Activated CD4-positive, alpha-beta T cell treated with anti-CD3 and anti-CD28 coated beads, Interleukin-2, amount 50 U/mL, for 16 hours (primary cell): ENCODE measurements at places on chromosomes 3 and 15.

DNA sequence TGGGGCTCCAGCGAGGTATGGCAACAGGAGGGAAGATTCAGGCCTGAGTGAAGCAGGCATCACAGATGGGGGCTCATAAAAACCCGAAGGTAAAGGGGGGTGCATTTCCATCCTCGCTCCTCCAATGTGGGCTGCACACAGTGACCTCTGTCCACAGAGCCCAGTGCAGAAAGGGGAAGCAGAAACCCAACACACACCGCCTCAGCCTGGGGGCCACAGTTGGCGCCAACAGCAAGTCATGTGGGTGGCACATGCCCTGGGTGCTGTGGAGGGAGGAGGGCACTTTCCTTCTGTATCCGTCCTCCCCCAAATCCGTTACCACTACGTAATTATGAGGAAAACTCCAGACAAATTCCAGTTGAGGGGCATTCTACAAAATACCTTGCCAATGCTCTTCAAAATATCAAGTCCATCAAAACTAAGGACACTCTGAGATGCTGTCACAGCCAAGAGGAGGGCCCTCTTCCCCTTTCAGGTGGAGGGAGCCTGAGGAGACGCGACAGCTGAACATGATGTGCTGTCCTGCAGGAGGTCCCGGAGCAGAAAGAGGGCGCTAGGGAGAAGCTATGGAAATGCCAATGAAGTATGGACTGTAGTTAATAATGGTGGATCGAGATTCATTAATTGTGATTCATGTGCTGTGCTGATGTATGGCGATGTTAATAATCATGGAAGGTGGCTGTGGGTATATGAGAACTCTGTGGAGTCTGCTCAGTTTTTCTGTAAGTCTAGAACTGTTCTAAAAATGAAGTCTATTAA lies 16.4 kb downstream of the APBA2 start:
- DNase-seq = no peak

- no peak for DNase-seq
Measured at GRCh38 chr15:47721676-47722075, 4.4 kb downstream of the SEMA6D start.

DNA sequence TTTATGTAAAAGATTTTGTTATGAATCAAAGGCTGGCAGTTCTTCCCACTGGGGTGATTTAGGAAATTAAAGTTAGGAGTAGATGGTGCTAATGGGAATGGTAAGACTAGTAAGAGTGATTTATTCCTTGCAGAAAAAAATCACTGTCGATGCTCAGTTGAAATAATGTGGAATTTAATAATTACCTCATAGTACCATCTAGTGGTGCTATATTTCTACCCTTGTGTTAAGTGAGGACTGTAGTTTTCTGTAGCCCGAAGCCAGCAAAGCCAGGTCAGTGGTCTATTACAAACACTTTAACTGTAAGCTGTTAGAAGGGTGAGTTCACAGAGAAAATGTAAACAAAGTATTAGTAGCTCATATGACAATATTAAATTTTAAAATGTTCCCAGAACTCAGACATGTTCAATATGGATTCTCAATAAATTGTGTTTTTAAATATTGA lies 39.5 kb upstream of the GOLGA8J start:
- no peak for DNase-seq

- no peak for DNase-seq
Measured at GRCh38 chr15:60819860-60820259, 340.9 kb upstream of the ICE2 start.

- DNase-seq = no peak
Measured at GRCh38 chr3:73245459-73245858, 184.0 kb downstream of the EBLN2 start.

GRCh38 chr3:183664913-183665381 lies 29.5 kb downstream of the KLHL24 start:
- DNase-seq = no peak

DNA sequence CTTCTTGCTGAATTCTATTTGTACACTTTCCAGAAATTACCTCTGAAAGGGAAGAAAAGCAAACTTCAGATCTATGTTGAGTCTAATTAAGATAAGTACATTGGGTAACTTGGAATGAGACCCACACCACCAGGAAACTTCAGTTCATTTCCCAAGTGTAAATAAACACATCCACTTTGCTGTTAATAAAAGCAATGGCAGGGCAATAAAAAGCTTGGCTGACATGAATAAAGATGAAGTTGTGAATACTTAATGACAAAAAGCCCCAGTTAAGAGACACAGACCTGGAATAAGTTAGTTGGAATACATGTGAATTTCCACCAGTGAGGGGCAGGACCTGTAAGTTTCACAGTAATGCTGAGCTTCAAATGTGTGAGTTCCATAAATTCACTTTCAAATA lies 83.3 kb downstream of the MEX3B start:
- no peak for DNase-seq

DNA sequence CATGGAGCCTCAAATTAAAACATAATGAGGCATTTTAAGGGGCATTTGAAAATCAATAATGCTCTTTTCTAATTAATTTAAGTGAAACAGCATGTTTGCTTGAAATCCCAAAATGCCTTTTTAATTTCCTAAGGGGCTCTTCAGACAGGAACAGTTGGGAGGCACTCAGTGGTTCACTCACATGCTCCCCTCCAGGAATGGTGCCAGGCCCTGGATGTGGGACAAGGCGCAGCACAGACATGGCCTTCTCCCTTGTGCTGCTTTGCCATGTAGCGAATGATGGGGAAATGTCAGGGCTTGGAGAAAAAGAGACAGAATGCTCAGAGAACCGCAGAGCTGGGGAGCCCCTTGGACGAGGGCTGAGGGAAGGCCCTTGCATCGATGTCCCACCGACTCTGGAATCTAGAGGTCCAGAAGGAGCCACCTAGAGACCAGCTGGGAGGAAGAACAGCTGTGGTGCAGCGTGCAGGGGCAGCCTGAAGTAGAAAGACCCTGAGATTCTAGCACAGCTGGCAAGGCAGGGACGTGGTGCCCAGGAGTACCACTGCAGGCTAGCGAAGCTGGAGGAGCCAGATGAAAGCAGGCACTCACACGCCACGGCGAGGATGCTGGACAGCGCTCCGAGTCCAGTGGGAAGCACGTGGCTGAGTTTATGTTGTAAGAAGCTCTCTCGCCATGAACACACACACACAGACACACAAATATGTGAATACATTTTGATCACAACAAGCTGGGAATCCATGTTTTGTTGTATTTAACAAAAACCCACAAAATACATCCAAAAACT lies 27.0 kb downstream of the NSMCE3 start:
- DNase-seq = no peak

- DNase-seq = no peak
Measured at GRCh38 chr3:126835472-126836219, 131.6 kb downstream of the CHCHD6 start.

DNA sequence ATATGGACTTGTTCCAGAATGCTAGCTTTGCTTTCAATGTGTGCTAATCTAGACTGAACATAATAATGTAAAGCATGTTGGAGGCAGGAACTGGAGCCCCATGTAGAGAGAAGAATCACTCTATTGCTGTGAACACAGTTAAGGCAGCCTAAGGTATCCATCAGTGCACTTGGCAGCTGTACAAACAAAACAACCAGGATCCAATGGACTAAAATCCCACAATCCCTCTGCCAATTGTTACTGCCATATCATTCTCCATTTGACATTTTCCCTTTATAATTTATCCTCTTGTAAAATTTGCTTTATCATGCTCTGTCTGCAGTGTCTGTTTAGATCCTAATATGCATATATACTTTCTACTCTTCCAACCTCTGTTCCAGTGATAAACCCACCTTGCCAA lies 756.8 kb upstream of the LMCD1 start:
- DNase-seq = no peak

GRCh38 chr15:35136321-35137189 lies 51.5 kb upstream of the NANOGP8 start:
- DNase-seq = no peak
